Activated CD4-positive, alpha-beta T cell treated with anti-CD3 and anti-CD28 coated beads, Interleukin-2, Interleukin-6, amounts not matched to agents 100 ng/mL and 50 ng/mL, durations not matched to agents 16 hours and 8 hours (primary cell): ENCODE measurements at places on chromosomes 16 and 17.

DNA sequence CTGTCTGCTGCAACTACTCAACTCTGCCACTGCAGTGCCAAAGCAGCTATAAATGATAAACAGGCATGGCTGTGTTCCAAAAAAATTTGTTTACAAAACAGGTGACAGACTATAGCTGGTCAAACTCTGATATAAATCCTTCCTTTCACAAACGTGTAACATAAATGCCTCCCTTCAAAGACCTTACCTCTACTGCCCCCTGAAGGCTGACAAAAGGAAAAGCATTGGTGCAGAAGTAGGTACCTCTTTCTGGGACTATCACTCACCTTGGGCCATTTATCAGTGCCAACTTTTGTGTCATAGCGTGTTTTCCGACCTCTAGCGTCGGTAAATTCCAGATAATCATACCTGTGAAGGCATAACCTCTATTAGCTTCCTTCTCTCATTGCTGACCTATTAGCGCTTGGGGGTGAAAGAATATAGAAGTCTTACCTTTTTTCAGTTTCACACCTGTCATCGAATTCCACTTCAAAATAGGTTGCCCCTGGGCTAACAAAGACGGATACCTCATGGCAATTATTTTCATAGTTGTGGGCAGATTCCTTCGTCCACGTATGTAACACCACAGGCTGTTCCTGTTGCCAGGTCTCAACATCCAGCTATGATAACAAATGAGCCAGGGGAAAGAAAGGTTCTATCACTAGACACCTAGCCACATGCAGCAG, 67.9 kb downstream of the ZZEF1 start:
- DNase-seq, result peak; percentile 65

DNA sequence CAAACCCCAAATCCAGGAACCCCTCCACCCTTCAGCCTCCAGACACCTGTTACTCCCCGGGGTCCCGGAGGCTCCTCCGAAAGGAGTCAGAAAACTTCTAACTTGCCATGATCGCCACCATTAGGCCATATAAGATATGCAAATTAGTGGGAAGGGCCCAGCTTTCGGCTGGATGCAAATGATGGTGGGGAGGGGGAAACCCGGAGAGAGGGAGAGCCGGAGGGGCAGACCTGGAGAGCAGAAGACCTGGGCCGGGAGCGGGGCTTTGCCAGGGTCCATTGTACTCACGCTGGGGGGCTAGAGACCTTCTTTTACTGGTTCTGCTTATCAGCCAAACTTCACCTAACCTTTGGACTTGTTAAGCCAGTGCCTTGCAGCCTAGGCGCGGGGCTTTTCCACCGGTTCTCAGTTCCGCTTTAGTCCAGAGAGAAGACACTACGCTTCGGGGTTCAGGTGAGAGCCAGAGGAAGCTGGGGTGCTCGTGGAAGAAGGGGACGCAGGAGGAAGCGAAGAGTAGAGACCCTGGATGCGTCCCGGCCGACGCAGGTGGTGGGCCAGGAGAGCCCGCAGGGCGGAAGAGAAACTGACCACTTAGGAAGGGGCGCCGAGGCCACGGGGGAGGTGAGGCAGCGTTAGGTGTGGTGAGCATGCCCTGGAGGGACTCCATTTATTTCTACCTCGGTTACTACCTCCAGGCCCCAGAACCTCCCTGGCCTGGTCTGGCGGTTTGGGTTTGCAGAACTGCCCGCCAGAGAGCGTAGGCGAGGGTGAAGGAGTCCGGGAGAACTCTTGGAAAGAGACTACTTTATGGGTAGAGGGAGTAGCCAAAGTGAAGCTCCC, at the start of gene HNF1B:
HNF1B (minus strand) TSS at position 99 of the 840 bp plus-strand sequence. CDS start 175 bp downstream, outside the sequence.
- DNase-seq, result no peak

DNA sequence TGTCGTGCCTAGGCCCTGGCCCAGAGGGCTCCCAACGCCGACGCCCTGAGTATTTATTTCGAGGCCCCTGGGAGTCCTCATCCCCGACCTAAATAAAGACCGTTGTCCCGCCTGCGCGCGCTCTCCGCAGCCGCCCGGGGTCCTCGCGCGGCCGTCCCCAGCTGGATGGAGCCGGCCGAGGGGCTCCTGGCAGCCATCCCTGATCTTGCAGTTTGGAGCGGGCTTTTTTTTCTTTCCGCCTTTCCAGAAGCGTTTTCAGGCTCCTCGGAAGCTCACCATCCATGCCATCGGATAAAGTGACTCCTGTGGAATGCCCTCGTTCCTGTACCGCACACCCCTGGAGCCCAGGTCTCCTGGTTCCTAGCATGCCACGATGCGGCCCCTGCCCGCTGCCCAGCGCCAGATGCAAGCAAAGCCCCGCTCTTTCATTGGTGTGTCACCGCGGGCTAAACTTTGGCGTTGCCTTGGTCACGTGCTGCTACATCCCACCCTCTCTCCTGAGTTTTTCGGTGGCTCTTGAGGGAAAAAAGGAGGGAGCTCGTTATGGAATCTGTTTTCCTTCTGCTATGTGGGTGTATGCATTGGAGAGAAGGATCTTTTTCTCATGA, 716 bp downstream of the TMEM94 start:
- peak; percentile 15 for DNase-seq

DNA sequence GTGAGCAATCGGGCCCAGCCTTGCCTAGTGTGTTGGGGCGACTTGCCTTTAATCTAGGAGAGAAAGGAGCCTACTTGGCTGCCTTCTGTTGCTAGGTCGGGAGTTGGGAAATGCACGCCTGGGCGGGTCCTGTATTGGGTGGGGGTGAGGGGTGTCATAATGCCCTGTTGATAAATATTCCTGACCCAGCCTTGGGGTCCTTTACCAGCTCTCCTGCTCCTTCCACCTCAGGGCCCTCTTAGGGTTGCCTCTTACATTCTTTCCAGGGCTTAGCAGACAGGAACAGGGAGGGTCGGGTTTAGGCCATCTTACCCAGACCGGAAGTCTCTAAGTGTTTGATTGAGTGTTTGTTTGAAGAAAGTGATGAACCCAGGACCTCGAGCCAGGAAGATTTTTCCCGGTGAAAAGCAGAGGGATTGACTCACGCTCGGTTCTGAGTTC, 112.9 kb downstream of the SEC14L1 start:
- DNase-seq, result no peak

DNA sequence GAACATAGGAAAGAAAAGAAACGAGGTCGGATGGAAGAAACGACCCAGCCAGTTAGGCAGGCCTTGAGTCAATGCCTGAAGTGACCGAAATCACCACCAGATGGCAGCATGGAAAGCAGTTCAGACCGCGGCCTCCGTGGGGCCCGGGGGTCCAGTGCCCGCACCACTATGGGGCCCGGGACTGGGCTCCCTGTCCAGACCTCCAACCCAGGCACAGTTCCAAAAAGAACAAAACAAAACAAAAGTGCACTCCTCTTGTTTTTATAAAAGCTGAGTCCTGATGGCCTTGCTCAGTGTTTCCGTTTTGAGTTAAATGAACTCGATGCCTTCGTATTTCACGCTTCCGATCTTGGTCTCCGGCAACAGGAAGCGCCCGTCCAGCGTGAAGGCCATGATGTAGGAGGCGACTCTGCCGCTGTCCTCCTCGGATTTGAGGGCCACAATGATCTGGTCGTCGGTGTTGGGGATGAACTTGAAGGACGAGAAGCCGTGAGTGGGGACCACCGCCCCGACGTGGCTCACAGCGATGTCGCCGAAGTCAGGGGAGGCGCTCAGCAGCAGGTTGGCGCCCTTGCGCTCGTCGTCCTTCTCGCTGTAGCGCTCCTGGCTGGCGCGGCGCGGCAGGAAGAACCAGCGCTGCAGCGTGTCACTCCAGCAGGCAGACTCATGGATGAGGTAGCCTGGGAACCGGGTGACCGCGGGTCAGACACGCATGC, 13.7 kb upstream of the LGALS3BP start:
- peak; percentile 58 for DNase-seq

DNA sequence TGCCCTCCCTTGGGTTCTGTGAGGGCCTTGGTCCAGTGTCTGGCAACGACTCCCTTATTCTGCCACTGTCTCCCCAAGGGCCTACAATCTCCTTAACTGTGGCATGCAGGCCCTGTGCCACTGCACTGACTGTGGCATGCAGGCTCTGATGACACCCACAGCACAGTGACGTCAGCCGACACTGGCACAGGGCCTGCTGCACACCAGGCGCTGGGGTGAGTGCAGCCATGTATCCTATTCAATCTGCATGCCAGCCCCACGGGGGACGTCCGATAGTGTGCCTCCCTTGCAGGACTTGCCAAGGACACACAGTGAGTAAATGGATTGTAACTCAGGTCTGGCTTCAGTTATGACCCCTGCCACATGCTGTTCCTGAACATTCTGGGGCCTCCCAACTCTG, 39.8 kb upstream of the RASD1 start:
- DNase-seq, result no peak

GRCh38 chr17:73338050-73338521, 26.3 kb upstream of the CDC42EP4 start:
- DNase-seq, result no peak

DNA sequence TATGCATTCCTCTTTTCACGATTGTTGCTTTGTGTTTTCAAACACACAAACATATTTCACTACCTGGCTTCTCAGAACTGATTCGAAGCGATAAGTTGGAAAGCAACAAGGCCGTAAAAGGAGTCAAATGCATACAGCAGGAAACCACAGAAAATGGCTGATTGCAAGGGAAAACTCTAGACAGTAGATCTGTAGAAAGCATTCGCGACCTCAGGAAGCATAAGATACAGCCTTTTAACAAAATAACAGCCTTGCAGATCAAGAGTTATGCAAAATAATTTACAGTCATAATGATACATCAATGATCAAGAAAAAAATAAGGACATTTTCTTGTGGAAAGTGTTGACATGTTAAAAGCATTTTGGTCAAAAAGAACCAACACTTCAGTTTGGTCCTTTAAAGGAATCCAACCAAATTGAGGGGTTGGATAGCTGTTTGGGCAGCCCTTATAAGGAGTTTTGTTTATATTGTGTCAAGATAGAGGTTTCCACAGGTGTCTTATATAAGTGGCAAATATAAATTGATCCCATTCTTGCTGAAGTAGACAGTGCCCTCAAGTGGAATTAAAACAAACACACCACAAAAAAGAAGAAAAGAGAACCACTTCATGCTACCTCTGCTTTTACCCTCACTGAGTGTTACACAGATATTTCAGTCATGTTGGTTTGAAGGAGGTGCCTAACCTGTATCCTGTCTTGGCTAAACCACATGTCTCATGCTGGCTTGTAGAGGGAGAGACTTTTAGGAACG, 5.5 kb downstream of the CYLD start:
- DNase-seq, result peak; percentile 80

- no peak for DNase-seq
Observed at GRCh38 chr17:61401389-61402072, 1.9 kb downstream of the TBX2 start.

DNA sequence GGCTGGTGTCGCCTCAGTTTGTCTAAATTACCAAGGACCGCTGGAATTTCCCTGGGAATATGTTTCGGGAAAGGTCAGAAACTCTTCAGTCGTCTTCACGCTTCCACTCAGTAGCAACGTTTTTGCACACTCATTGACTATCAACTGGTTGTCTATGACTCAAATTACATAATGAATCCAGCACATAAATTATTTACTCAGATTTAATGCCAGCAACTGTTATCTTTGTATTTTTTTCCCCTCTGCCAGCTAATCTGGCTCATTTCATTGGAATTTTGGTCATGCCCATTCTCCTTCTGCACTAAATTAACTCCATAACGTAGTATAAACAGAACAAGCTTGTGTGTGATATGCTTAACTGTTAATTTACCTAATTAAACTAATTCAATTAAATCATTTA, 372.7 kb upstream of the ZFHX3 start:
- DNase-seq, result no peak

DNA sequence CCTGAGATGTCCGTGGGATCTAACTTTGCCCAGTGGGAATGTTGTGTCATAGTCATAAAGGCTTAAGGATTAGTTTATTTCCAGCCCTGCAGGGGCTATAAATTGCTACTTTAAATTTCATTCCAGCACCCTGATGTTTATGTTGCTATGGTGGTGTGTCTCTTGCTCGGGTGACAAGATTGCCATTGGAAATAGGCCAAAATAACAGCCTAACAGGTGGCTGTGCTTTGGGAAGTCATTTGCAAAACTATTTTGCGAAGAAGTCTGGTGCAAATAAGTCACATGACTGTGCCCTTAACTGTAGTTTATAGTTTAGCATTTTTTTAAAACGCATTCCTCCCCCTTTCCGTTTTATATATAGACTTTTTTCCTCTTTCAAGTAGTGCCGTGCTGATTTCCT, 23.1 kb downstream of the PITPNC1 start:
- DNase-seq, result no peak

- no peak for DNase-seq
Observed at GRCh38 chr16:14475370-14476139, 154.5 kb downstream of the PARN start.

DNA sequence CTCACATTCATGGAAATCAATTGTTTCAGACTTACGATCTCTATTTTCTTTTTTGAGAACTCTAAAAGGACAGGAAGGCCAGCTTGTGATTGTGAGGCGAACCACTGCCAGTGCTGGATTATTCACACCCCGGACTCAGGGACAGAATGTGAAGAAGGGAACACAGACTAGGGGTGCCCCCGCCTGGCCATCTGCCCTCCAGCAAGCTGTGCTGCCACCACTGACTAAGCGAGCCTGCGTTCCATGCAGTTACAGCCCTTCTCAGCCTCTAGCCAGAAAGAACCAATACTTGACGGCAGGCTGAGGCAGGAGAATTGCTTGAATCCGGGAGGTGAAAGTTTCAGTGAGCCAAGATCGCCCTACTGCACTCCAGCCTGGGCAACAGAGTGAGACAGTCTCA, 2.8 kb downstream of the HAGH start:
- peak; percentile 27 for DNase-seq

DNA sequence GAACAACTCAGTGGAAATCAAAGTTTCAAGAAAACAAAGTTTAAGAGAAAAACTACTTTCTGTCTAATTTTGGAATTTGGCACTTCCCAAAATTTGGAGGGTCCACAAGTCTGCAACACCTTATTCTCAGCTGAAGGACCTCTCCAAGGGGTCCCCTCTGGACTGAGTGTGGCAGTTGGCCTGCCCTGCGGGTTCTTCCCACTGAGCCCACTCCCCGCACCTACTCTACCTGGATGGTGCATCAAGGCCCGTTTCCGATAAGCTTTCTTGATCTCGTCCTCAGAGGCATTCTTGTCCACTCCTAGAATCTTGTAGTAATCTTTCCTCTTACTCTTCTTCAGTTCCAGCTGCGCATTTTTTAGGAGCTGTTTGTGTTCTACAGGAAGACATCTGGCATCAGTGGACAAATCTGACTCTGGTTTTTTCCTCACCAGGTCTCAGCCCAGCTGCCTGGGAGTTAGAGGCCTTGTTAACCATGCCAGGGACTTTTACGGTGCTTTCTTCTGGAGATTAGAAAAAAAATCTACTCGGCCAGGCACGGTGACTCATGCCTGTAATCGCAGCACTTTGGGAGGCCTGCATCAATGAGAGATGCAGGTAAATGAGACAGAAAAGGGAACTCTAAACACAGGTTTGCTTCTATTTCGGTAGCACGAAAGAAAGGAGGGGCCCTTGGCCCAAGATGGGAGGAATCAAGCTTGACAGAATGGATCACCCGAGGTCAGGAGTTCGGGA, 15.6 kb downstream of the CNP start:
- DNase-seq, result no peak

GRCh38 chr17:63095879-63096278, 129.8 kb downstream of the TANC2 start:
- no peak for DNase-seq

DNA sequence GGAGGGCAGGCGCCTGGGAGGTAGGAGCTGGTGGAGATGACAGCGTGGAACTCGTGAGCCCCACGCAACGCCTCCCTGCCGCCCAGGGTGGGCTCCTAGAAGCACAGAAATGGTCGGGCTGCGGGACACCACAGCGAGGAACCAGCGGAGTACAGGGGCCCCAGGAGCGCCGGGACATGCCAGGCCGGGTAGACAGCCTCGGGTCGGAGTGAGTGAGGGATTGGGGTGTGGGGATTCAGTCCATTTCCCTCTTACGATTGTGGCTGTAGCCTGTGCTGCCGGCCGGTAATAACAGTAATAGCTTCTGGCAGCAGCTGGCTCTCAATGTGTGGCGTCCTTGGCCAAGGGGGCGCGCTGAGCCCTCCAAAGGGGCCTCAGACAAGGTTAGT, 12.2 kb upstream of the CES3 start:
- DNase-seq, result no peak
